Left ventricle myocardium inferior (tissue), 1 donor: ENCODE measurements at places on chromosomes 7 and 10. TPM values are rescaled to one million over a fixed set of nuclear protein-coding genes. Genes with fewer than 3 reads are reported as not detected.

GRCh38 chr10:118745056-118745455 lies 9.7 kb downstream of the CACUL1 start:
- no peak for DNase-seq

Gene PLXDC2
- total RNA-seq: 16.6 TPM

Gene CYP3A7
- not detected for total RNA-seq

- no peak for DNase-seq
These were observed 89.0 kb downstream of the AMPH start for GRCh38 chr7:38542156-38542555.

Gene EPO
- total RNA-seq: not detected

GRCh38 chr10:74542077-74542476 lies 284.3 kb upstream of the KAT6B start:
- DNase-seq: no peak

- no peak for DNase-seq
These were observed 58.6 kb upstream of the FEZF1 start for GRCh38 chr7:122363144-122363543.

- no peak for DNase-seq
These were observed 49.0 kb downstream of the WNT2 start for GRCh38 chr7:117273814-117274225.

DNA sequence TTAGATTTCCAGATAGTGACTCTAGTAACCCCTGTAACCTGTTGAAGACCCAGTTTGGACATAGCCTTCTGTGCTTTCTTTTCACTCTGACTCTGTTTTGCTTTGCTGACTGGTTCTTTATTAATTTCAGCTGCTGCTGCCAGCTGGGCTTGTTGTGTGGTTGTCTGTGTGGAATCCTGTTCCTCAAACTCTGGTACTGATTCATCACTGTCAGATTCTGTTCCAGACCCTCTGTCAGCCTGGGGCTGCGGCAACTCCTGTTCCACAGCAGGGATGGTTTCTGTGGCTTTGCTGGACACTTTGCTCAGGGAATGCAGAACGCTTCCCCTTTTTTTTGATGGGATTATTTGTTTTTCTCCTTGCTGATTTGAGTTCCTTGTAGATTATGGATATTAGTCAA lies 104.9 kb downstream of the SEC23IP start:
- no peak for DNase-seq

Gene HOXA1
- total RNA-seq: not detected

DNA sequence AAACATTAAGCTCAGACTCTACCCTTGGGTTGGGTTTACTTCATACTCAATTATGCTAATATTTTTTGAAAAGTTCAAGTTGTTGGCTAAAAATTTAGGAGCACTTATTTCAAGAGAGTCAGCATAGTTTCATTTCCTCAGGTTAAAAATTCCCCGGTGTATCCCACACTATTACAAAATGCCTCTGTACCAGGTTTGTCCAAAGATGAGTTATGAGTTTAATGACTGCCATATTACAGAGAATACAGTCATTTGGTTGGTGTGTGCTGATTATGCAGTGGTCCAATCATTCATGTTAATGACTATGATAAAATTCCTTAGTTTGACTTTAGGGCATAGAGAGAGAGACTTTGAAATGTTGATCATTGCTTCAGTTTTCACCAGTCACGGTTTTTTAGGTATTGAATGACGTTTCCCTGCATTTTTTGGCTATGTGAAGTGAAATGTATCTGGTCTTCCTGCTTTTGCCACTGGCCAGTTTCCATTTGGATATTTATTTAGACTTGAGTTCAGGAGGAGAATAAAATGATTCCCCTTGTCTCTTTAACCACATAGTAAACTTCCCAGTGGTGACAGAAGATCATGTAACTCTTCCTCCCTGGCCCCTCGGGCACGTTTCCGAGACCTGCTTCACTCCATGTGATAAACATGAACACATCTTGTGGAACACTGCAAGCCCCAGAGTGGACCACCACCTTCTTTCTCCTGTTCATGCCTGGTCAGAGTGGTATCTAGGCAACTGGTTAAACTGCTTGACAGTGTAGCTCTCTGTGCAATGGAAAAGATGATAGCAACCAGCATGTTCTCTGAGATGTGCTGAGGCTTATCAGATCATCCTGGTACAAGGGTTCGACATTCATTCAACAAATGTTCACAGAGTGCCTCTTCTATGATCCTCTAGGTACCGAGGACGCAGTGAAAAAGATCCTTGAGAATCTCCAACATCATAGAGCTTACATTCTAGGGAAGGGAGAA lies 153.6 kb downstream of the CACNB2 start:
- DNase-seq: no peak

Gene TSPAN33
- total RNA-seq: 9.7 TPM

Gene SUGCT
- 5.0 TPM for total RNA-seq

Gene NUTM2E
- not detected for total RNA-seq

GRCh38 chr7:24102988-24103387 lies 181.0 kb upstream of the NPY start:
- DNase-seq: no peak

Gene HTR5A
- total RNA-seq: not detected

GRCh38 chr10:22537810-22538209 lies 176.6 kb downstream of the PIP4K2A start:
- DNase-seq: peak; percentile 43

DNA sequence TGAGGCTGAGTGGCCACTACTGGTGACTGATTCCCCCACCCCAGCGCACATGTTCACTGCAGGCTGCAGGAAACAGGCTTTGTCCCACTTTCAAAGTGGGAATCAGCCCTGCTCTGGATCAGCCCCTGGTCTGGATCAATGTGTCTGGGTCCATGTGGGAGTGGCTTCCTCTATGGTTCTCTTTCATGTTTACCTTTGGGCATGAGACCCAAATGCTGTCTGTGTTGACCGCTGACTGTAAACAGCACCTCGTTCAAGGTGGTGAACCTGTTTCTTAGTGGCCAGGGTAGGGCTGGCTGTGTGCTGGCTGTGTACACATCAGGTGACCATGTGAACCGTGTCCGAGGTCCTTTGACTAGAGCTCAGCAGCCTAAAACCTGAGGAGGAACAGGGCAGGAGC lies 121.8 kb downstream of the CAMK1D start:
- DNase-seq: no peak

DNA sequence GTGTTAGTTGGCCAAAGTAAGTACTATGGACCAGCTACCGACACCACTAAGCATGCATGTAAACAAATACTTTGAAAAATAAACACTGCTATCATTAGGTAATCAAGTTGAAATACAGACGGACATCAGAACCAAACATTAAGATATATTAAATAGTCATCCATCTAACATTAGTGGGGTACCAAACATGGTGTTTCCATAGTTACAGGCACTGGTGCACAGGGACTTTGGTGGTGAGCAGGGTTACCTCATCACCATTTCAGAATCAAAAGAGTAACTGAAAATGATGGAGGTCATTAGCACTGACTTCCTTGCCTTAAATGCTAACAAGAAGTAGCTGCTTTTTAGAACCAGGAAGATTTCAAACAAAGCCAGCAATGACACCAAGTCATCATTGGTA lies 23.9 kb downstream of the EBLN1 start:
- no peak for DNase-seq
